ENCODE measurements at places on chromosomes 12 and 14.

- DNase-seq: no peak
These were observed 26.7 kb downstream of the CSRP2 start for GRCh38 chr12:76852106-76852505.

DNA sequence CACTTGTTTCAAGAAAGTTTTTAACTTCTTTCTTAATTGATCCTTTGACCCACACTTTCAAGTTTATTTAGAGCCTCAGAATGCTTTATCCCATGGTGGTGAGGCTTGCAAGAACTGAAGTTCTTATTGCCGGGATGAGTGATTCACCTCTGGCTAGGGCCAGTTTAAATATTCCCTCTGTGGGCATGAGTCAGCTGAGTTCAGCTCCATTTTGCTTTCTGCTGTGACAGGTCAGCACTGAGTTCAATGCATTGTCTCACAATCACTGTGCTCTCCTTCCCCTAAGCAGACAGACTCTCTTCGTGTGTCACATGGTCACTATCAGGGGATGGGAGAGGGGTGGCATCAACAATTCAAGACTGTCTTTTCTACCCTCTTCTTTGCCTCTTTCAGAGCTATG is 514.6 kb upstream of the FBXO33 start:
- DNase-seq: no peak

DNA sequence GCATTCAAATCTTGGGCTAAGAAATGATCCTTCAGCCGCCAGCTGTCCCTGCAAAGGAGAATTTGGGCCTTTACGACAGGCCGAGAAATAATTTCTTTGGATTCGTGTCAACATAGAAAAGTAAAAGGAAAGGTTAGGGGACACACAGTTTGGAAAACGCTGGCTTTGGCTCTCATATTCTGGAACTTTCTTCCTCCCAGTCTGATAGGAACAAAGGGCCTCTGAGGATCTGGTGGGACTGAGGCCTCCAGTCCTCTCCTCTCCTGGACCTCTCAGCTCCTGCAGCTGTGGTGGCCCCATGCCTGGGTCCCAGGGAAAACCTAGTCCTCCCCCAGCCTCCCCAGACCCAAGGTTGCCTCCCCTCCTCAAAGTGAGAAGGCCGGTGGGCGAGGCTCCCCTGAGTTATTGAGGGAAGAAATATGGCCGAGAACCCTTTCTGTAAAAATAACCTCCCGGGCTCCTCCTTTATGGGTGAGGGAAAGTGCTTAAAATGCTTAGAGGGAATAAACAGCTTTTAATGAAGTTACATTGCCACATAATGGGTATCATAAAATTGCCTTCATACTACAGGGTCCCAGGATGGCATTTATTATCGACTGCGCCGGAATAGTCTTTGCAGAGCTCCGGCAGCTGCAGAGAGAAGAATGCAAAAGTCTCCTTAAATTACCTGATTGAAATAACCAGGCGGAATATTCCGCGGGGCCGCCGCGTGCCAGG is 188.3 kb downstream of the PHETA1 start:
- no peak for DNase-seq

DNA sequence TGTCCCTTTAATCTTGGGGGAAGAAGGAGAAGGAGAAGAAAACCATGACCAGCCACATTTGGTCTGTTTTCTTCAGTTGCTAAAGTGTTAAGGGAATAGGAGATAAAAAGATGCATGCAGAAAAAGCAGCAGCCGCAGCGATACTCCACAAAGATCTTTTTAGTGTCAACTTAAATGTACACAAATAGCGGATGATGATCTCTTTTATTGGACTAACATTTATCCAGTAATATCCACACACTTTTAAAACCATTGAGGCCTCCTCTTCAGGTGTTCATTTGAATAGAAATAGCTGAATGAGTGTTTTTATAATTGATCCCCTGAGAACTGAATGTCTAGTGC is 83.5 kb downstream of the PAPOLA start:
- DNase-seq: no peak

- DNase-seq: no peak
These were observed 67.3 kb downstream of the STXBP6 start for GRCh38 chr14:24982472-24983155.

- no peak for DNase-seq
These were observed 63.3 kb downstream of the EP400 start for GRCh38 chr12:132012919-132013568.

- DNase-seq: peak; percentile 54
These were observed 1.5 kb upstream of the SRRM4 start for GRCh38 chr12:118979763-118980406.

GRCh38 chr12:45464699-45465098 is 248.8 kb downstream of the ANO6 start:
- no peak for DNase-seq

DNA sequence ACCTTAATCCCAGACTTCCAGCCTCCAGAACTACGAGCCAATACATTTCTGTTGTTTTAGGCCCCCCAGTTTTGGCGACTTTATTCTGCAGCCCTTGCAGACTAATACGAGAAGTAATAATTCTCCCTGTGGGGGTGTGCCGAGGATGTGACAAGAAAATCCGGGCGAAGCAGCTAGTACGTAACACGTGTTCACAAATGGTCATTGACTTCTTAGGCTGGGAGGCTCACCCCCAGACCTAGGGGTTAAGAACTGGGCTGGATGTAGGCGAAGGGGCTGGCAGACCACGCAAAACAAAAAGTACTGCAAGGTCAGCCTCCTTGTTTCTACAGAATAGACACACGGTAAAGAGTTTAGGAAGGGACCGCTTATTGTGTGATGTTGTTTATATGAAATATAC is 69.8 kb upstream of the ESRRB start:
- no peak for DNase-seq
